ENCODE measurements at places on chromosomes 12 and 14. TPM values are rescaled to one million over a fixed set of nuclear protein-coding genes. Genes with fewer than 3 reads are reported as not detected.

GRCh38 chr14:74836251-74836960, 39.5 kb downstream of the PROX2 start:
- DNase-seq, result peak; percentile 34

DNA sequence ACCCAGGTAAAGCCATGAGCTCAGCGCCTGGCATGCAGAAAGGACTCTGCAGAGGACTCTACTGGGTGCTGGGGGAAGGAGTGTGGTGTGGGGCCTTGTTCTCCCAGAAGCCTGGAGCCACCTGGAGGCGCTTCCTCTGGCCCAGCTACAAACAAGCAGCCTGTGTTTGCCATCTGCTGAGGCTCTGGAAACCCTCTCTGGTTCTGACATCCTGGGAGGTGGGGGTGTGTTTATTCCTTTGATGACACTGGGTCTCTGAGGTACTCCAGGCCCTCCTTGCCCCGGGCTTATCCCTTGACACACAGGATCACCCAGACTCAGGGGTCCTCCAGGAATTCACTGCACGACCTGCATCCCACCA, 44.9 kb downstream of the RNF34 start:
- DNase-seq, result no peak

DNA sequence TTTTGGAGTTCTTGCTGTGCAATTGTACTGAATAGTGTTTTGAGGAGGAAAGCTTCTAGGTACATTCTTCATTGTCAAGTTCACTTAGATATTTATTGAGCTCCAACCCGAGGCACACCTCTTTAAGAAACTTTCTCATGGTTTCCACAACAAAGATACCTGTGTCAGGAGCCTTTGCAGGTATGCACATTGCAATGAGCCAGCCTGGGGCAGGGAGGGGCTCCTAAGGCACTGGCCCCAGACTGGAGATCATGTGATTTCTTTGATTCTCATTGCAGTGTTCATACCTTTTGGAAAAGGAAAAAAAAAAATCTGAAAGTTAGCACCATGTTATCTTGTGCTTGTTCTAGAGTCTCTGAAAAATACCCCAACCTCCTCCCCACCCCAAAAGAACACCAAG, 80.3 kb downstream of the PRMT8 start:
- DNase-seq, result no peak

DNA sequence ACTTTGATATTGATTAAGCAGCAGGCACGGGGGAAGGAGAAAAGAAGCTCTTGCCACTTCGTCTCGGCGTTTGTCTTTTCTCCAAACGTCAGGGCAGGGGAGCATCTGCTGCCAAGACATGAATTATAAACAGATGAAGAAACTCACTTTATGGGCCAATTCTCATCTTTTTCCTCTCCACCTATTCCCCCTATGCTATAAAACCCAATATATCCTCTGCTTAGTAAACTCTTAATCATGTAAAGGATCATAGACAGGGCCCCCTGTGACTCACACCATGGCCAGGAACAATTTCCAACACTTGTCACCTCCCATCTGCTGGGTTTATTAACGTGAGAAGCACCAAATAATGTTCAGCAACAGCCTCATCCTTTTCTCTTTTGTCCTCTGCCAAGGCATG, 1092.1 kb upstream of the TMEM132C start:
- DNase-seq, result peak; percentile 85

DNA sequence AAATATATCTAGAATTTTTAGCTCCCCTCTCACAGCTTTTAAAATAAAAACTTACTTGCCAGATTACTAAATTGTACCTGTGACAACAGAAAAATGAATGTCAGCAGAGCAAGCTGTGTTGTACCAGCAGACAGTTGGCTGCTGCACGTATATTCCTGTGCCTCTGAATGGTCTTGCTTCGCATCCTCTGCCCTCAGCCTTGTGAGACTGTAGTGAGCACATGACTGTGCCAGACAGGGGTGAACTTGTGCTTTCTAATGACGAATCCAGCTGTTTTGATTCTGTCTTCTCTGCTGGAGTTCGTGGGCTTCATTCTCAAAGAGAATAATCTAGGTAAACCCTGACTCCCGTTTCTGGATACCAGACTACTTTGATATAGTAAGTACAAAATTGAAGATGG, 58.3 kb upstream of the FRMD6 start:
- no peak for DNase-seq

DNA sequence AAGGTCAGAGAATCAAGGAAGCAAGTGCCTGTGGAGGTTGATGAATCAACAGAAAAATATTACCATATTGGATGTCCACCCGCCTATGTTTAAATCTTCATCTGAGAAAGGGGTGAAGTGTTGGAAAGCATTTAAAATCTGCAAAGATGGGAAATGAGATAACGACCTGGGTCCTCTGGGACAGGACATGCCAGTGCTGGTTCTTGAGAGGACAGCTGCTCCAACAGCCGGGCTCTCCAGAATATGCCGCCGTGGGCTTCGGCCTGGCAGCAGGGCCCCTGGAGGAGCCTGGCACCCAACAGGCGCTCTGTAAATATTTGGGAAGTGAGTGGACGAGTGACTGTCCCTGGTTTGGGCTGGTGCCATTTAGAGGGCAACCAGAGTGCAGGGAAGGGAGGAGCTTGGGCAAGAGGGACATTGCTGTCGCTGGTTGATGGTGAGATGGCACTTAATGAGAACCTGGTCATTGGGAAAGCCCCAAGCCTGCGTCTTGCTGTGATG, 129.9 kb downstream of the KCNA5 start:
- peak; percentile 33 for DNase-seq

- no peak for DNase-seq
Measured at GRCh38 chr14:89996963-89997362, 41.2 kb downstream of the TDP1 start.

- DNase-seq, result no peak
Measured at GRCh38 chr12:5456030-5456429, 24.1 kb downstream of the NTF3 start.

DNA sequence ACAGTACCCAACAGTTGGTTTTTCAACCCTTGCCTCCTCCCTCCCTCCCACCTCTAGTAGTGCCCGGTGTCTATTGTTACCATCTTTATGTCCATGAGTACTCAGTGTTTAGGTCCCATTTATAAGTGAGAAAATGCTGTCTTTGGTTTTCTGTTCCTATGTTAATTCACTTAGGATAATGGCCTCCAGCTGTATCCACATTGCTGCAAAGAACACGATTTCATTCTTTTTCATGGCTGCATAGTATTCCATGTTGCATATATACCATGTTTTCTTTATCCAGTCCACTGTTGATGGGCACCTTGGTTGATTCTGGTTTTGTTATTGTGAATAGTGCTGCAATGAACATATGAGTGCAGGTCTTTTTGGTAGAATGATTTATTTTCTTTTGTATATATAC, 631.3 kb downstream of the MED13L start:
- DNase-seq, result no peak

Gene PMCH
- 0.75 TPM for polyA plus RNA-seq

Gene METAP2
- 46.2 TPM for polyA plus RNA-seq

Gene ESR2
- polyA plus RNA-seq, result not detected

Gene PPP1CC
- 41.8 TPM for polyA plus RNA-seq
